ENCODE measurements at places on chromosomes 1 and 21.
A peak's percentile ranks its signal among the peaks of the same experiment; 100 is the strongest.

DNA sequence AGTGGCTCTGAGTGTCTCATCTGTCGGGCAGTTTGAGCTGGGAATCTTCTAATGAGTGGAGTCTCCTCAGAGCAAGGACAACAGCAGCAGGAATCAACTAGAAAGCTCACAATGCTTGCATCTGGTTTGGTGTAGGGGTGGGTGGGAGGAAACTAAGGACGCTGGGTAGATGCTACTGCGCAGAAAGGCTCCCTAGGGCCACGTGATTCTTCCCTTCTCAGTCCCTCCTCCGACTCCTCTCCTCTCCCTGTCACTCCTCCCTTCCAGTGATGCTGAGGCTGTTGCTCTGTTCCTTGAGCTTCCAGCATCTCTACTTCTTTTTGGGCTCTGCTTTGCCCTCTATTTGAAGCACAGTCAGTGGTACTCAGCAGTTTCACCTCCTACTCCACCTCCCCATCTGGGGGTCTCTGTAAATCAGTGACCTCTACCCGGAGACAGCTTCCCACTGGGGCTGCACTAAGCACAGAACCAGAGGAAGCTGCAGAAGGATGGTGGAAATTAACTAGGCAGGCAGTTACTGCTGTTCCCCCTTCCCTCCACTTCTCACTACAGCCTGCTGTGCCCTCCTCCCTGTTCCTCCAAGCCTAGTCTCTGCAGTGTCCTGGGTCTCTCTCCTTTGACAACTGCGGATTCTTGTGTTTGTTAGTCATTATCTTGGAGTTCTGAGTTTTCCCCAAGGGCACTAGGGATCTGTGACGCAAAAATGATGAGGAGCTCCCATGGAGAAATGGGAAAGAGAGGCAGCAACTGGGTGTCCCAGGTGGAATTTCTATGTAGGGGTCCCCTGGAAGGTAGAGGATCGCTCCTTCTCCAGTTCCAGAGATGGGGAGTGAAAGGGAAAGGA is 5.8 kb downstream of the LINGO4 start:
- no peak for DNase-seq

GRCh38 chr1:25145775-25146393 is 86.4 kb downstream of the SYF2 start:
- DNase-seq = no peak

- DNase-seq = peak; percentile 14
These were observed 361.5 kb upstream of the ZP4 start for GRCh38 chr1:238252033-238252802.

- no peak for DNase-seq
These were observed 57.4 kb downstream of the GALNT2 start for GRCh38 chr1:230124186-230125128.

- DNase-seq = peak; percentile 53
These were observed 129.0 kb downstream of the APP start for GRCh38 chr21:26041431-26042180.

- peak; percentile 82 for DNase-seq
These were observed 12.6 kb upstream of the RCSD1 start for GRCh38 chr1:167617153-167618147.

DNA sequence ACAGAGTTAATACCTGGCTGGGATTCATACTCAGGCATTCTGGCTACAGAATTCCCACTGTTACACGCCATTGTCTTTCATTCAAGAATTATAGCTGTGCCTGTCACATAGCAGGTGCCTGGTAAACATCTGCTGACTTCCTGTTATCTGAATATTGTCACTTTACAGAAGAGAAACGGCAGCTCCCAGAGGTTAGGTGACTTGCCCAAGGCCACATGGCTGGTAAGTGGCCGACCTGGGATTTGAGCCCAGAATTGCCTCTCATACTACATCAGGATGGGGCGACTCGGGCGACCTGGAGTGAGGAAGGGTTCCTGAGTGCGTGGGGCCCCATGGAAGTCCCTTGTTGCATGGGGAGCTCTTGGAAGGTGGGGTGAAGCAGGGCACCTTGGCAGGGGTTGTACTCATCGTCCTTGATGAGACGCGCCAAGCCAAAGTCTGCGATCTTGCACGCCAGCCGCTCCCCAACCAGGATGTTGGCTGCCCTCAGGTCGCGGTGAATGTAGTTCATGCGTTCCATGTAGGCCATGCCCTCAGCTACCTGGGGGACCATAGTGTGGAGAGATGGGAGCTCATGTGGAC is 10.2 kb upstream of the AHDC1 start:
- DNase-seq = no peak

DNA sequence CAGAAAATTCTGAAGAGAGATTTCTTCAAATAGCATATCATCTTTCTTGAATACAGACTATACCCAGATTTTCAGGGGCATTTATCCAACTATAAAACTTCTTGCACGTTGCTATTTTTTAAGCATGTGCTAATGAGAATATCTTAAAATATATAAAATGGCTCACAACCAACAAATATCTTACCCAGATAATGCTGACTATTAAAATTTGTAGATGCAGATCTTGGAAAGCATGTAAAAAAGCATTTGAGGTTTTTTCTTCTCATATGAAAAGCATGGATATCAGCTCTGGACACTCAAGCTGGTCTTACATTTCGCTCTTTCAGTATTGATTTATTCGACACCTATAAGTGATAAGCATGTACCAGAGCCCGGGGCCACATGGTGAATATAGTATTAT is 1187.7 kb upstream of the ADGRL4 start:
- no peak for DNase-seq

GRCh38 chr21:41357546-41357945 is 4.3 kb upstream of the MX2 start:
- DNase-seq = no peak

DNA sequence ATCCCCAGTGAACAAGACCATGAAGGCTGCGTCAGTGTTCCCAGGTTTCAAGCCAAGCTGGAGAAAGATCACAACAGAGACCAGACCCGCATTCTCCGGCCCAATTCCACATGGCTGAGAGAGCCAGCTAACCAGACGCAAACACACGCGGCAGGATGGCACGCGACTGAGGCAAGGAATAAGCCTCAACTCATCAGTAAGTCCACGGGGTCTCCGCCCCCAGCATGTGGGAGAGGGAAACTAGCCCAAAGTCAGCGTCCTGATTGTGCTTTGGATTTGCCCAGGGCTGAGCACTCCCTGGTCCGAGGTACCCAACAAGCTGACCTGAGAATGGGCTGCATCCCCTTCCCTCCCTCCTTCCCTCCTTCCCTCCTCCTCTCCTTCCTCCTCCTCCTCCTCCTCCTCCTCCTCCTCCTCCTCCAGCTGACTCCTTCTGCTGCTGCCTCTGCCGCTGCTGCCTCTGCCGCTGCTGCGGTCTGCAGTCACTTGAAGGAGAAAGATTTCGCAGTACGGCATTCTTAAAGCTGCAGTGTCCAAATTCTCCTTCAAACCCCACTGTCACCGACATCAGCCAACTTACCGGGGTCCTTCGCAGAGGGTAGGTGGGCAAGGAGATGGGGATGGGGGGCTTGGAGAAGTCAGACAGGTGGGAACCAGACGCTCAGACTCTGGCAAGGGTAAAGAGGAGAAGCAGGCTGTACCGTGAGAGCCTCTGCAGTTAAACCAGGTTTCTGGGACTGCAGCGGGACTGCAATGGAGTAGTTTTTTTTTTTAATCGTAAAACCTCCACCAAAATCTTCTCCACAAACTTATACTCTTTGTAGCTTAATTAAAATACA is 33.0 kb upstream of the H6PD start:
- DNase-seq = peak; percentile 67

- no peak for DNase-seq
These were observed 23.7 kb downstream of the PADI3 start for GRCh38 chr1:17272646-17273045.

DNA sequence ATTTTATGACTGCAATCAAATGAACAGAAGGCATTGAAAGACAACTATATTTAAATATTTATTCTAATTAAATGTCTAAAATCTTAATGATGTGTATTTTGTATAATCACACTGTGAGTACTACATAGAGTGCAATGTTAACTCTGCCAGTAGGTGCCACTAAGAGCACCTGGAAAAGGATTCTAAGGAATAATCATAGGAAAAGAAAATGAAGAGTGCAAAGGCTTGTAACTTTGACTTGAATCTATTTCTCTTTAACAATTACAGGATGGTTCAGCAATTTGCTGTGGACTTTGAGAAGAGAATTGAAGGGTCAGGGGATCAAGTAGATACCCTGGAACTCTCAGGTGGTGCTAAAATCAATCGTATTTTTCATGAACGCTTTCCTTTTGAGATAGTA is 200.4 kb downstream of the DNM3 start:
- peak; percentile 4 for DNase-seq

- DNase-seq = no peak
These were observed 396 bp downstream of the ATP5PB start for GRCh38 chr1:111449703-111450017.

DNA sequence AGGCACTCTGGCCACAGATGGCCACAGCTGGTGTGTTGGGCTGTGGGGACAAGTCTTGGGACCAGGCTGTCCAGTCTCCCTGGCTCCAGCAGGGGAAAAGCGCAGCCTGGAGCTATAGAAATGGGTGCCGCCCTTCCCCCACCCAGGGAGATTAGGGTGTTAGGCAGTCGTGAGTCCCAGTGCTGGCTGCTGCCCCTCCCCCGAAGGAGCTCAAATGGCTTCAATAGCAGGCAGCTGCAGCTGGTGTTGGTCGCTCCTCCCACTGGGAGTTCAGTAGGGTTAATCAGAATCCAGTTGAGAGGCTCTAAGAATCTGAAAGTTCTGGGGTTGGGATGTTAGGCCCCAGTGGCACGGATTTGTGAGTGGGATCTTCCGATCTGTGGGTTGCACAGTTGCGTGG is 595.6 kb upstream of the PKN2 start:
- DNase-seq = no peak
